Activated naive CD8-positive, alpha-beta T cell treated with anti-CD3 and anti-CD28 coated beads for 36 hours (primary cell): ENCODE measurements at places on chromosomes 4 and X. TPM values are rescaled to one million over a fixed set of nuclear protein-coding genes. Genes with fewer than 3 reads are reported as not detected.

GRCh38 chrX:47933946-47934345 lies 69.8 kb downstream of the ZNF182 start:
- H3K4me1 ChIP-seq: peaks cover 9% of the 10 kb centered on the region
- H3K4me3 ChIP-seq: no peak overlapping the region
- H3K36me3 ChIP-seq: no peaks in the 10 kb centered on the region
- DNase-seq: no peak
- no peak overlapping the region for H3K27ac ChIP-seq

DNA sequence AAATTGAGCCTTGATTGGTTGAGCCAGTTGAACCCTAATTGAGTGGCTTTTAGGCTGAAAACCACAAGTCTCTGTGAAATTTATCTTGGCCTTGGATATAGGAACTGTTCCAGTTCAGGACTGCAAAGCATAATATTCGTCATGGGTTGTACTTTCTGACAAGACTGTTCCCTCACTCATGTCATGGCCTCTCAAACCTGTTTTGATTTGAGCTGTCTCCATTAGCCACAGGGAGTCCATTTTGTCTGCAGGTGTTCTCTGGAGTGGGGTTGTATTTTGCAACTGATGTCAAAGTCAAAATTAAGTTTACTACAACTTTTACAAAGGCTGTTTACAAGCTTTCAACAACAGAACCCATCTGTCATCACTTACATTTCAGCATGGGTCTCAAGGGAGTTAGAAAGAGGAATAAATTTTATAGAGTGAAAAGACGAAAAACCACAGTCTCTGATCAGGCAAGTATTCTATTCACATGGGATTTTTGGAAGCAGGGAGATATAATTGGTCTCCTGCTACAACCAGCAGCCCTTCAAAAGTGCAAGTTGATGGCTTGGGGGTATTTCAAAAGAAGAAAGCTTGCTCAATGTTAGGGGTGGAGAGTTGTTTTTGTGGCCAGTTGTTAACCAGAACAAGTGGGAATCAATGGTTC lies 1716.3 kb downstream of the C4orf33 start:
- H3K4me3 ChIP-seq: no peak overlapping the region
- no peak for DNase-seq
- H3K36me3 ChIP-seq: no peaks in the 10 kb centered on the region
- H3K27me3 ChIP-seq: no peaks in the 10 kb centered on the region
- H3K27ac ChIP-seq: no peak overlapping the region

DNA sequence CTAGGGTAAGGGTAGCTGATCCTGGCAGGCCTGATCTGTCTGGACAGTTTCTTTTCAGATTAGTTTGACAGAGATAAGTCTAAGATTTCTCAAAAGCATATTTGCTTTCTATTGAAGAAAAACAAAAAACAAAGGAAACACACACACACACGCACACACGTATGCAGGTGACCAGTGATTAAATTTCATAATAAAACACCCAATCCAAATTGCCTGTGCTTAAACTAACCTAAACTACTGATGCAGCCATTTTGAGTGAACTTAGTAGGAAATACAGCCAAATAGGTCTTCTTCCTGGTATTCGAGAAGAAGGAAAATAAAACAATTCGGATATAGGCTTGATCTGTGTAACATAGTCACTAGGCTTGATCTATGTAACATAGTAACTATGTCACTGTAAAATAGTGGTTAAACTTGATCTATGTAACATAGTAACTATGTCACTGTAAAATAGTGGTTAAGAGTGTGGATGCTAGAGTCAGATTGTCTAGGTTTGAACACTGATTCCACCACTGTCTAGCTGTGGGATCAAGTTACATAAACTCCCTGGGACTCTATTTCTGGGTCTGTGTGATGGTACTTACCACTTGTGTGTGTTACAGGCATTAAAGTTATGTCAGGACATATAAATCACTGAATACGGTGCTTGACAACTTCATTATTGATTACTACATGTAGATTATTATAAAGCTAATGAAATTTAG lies 9.8 kb upstream of the CCNG2 start:
- H3K27me3 ChIP-seq: no peaks in the 10 kb centered on the region
- H3K27ac ChIP-seq: no peak overlapping the region
- DNase-seq: no peak
- H3K4me3 ChIP-seq: no peak overlapping the region
- H3K36me3 ChIP-seq: no peaks in the 10 kb centered on the region
- H3K4me1 ChIP-seq: peaks cover 19% of the 10 kb centered on the region

DNA sequence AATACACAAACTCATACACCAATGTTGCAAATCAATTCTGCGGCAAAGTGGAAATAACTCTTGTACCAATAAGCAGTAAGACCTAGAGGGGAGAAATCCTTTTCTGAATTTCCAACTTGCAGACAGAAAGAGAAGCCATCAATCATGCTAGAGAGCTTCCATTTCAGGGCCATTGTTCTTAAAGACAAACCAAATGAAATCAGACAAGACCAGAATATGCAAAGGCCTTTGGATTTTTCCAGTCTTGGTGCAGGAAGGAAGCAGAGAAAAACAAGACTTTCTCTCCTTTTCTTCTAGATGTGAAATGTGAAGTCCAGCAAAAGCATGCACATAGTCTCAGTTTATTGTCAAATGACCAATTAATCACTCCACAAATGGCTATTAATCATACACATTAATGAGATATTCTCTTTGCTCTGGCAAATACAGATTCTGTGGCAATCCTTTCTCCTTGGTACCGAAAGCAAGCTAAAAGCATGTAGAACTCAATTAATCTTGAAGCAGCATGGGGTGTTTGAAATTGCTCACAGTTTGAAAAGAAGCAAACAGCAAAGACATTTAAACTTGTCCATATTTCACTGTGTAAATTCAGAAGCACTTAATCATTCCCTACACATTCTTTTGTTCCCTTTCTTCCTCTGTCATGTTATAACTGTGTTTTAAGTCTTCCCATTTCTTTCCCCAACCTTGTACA lies 466.1 kb downstream of the GPAT3 start:
- no peaks in the 10 kb centered on the region for H3K36me3 ChIP-seq
- no peaks in the 10 kb centered on the region for H3K4me1 ChIP-seq
- no peaks in the 10 kb centered on the region for H3K27me3 ChIP-seq
- no peak overlapping the region for H3K27ac ChIP-seq
- H3K4me3 ChIP-seq: no peak overlapping the region
- DNase-seq: no peak

DNA sequence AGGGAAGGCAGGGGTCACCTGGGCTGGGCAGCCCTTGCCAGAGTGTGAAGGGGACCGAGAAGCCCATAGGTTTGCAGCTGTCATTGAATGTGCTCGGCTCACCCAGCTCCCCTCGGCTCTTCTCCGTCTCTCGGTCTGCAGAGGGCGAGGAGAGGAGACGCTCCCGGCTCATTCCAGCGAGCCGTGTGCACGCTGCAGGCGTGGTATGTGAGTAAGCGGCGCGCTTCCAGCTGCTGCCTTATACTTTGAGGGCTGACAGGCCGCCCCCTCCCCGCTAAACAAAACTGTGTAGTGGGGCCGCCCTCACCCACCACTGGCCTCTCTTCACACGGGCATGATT lies 23.0 kb upstream of the BCORL1 start:
- H3K27me3 ChIP-seq: no peaks in the 10 kb centered on the region
- H3K27ac ChIP-seq: no peak overlapping the region
- no peak overlapping the region for H3K4me3 ChIP-seq
- H3K4me1 ChIP-seq: peaks cover 9% of the 10 kb centered on the region
- no peaks in the 10 kb centered on the region for H3K36me3 ChIP-seq

DNA sequence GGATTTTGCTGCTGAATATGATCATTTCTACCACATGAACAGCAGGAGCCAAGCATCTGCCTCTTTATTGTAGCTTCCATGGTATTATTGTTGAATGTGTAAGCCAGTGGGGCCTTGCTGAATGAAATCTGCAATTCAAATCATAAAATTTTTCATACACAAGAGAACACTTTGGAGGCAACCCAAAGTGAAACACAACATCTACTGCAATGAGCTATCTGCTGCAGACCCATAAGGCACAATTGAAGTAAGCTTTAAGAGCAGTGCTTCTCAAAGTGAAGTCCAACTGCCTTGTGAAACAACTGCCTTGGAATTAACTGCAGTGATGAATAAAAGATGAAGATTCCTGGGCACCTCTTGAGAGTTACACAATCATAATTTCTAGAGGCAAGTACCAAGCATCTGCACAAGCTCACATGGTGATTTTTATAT lies 626.3 kb upstream of the INTU start:
- no peaks in the 10 kb centered on the region for H3K4me1 ChIP-seq
- H3K27ac ChIP-seq: no peak overlapping the region
- H3K36me3 ChIP-seq: no peaks in the 10 kb centered on the region

The PABPC4L gene
- not detected for total RNA-seq

The FAM133A gene
- total RNA-seq: not detected
